ENCODE measurements at places on chromosomes 13 and 19.

DNA sequence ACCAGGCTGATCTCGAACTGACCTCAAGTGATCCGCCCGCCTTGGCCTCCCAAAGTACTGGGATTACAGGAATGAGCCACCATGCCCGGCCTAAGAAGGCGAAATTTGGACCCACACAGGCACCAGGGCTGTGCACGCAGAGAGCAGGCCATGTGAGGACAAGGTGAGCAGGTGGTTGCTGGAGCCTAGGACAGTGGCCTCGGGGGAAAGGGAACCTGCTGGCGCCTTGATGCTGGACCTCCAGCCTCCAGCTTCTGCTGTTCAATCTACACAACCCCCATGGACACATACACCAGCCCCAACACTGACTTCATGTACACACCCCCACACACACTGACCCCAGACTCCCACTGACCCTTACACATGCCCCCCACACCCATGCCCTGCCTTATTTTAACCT lies 41.8 kb upstream of the CCNE1 start:
- no peak for DNase-seq

GRCh38 chr19:42293540-42293939 lies 8.4 kb upstream of the PRR19 start:
- no peak for DNase-seq

GRCh38 chr13:112991609-112992008 lies 22.6 kb downstream of the MCF2L start:
- no peak for DNase-seq

GRCh38 chr13:46893798-46894560 lies 2.9 kb downstream of the HTR2A start:
- DNase-seq = peak; percentile 33

DNA sequence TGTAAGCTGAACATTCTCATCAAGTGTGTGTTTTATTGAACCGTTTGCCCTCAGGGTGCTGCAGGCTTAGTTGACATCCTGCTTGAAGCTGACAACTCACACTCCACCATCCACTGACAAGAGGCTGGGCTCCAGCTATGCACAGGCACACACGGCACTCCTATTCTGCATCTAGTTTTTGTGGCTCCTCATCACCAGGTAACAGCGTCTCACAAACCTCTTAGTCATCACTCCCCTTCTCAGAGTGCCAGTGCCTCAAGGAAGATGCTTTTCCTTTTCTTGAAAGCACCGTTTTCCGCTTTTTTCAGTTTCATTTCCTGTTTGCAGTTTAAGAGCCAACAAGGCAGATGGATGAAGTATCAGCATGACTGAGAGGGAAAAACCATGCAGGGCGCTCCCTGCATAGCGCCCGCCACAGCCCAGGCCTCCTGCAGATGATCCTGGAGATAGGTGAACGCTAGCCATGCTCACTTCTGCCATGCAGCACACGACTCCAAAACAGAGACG lies 491.2 kb downstream of the COG6 start:
- no peak for DNase-seq

- no peak for DNase-seq
These were observed 89.7 kb downstream of the RAB20 start for GRCh38 chr13:110471833-110472162.

- DNase-seq = no peak
These were observed 652.5 kb downstream of the SLITRK1 start for GRCh38 chr13:83229574-83230305.

GRCh38 chr19:2986951-2987524 lies 9.7 kb downstream of the TLE6 start:
- no peak for DNase-seq

DNA sequence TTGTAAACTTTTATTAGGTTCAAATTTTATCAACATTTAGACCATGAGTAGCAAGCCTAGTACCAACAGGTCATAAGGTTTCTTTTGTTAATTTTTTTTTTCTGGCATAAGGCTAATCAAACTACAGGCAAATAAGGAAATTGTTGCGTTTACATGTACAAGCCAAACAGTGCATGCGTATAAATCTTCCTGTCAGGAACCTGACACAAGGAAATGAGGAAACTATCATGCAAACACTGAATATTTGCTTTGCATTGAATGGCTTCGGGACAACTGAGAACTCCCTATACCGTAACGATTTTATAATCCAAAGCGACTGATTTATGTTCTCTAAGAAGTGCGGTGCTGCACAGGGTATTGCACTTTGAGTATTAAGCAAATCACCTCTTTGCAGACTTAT lies 133.0 kb upstream of the TRPC4 start:
- DNase-seq = no peak

GRCh38 chr13:109655206-109655600 lies 131.2 kb downstream of the IRS2 start:
- DNase-seq = no peak

DNA sequence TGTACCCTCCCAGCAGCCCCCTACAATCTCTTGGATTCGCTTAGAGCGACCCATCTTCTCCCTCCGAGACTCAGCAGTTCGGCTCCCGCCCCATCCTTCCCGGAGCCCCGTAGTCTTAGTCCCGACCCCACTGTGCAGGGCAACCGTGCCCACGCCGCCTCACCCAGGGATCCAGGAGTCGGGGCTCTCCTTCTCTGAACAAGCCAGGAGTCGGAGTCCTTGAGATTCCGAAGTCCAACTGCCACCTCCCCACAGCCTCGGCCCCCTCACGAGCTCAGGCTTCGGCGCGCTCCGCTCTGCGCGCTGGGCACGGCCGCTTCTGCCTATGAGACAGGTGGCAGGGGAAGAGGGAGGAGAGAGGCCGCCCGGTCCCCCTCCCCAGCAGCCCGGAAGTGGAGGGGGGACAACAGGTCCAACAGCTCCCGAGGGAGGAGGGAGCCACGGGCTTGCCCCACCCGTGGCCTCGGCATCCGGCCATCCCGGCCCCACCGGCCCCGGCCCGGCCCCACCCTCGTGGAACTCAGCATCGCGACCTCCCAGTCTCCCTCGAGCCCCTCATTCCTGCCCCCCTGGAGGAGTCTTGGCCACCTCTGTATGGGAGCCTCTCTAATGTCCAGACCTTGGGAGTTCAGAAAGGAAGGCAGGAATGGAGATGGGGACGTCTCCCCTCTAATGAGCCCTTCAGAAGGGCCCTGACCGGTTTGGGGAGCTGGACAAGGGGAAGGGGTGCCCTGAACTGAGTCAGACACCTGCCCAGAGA lies at the start of gene PHLDB3:
PHLDB3 (minus strand) TSS at position 321 of the 760 bp plus-strand sequence. CDS start 628 bp downstream, outside the sequence.
- DNase-seq = no peak

GRCh38 chr19:4524808-4525562 lies 6.7 kb upstream of the PLIN4 start:
- peak; percentile 47 for DNase-seq

DNA sequence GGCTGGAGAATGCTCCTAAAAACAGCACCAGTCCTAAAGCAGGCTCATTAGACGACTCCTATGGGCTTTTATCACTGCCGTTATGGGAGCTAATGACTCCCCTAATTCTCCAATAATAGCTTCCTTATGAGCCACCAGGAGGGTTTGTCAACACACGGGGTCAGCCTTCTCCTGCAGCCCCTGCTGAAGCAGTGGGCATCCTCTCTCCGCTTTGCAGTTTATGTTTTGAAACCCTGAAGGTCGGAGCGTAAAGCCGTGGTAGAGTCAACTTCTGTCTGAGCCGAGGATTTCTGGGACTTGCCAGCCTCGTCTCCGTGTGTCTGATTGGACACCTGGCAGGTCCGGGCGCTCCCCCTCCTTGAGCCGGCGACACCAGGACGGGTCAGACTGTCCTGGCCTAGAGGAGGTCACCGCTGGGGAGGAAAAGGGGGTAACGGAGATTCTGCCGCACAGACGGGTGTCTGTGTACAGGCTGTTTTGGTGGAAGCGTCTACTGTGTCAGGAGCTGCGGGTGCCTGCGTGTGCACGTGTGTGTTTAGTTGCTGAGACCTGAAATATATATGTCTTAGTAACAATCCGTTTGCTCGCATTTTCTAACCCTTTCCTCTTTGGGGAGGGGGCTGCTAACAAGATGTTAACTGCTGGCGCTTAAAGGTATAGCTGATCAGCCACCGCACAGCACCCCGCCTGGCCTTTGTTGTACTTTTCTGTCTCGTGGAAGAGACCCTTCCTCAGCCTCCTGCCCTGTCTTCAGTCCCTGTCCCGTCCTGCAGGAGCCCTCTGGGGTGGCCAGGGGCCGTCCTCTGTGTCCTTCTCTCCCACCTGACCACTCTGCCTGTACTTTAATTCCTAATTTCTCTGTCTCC lies 1.9 kb downstream of the KDM4B start:
- no peak for DNase-seq

GRCh38 chr13:50629497-50629896 lies 214.0 kb downstream of the DLEU7 start:
- DNase-seq = no peak

DNA sequence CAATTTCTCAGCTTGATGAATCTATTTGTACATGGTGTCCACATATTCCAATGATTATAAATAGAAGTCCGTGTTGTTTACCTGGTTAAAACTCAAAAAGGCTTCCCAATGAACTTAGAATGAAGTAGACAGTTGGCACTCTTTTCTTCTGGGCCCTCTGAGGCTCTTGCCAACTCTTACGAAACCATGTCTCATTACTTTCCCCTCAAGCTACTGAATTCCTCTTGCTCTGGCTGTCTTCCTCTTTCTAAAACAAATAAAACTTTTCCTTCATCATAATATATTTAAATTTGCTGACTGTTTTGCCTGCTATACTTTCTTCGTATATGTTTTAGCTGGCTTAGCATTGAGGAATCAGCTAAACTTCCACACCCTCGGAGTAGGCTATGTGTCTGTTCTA lies 139.7 kb downstream of the SLITRK6 start:
- no peak for DNase-seq

DNA sequence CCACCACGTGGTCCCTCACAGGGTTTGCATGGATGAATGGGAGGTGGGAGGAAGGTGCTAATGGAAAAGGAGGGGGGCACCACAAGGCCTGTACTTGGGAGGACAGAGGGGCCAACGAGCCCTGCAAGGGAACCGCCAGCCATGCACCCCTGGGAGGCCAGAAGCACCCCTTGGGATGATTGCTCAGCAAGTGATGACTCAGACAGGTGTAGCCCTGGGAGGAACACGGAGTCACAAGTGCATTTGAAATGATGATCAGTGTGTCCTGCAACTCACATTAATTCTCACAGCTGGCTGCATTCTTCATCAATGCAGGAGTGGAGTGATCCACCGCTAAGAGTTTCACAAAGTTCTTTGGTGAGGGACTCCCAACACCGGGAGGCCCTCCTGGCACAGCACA lies 82.8 kb upstream of the ZNF254 start:
- no peak for DNase-seq

DNA sequence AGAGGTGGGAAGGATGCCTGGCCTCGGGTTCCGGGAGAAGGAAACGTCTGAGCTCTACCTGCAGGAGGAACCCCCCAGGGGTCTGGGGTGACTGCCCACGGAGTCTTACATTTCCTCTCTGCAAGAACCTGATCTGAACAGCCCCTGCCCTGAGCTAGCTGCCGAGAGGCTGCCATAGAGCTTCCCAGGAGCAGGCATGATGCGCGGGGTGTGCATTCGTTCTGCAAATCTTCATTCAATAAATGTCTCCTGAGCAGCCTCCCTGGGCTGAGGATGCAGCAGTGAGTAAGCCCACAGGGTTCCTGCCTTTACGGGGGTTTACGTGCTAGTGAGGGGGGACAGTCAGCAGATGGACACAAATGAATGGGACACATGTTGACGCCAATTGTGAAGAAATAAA lies 1.5 kb upstream of the SHISA7 start:
- no peak for DNase-seq

DNA sequence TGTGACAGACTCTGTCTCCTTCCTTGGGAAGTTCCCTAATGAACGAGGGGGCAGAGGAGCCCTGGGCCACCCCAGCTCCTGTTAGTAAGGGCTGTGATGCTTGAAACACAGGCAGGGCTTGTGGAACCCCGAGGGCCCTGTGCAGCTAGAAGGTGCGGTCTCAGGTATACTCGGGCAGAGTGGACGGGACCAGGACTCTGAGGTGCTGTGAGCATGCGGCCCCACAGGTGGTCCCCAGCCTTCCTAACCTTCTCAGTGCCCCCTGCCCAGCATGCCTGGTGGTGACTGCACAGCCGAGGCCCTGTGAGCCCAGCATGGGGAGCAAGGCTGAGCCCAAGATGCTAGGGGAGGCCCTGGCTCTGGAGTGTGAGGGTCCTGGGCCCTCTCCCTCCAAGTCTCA lies 4.0 kb upstream of the SIGLEC8 start:
- DNase-seq = no peak

DNA sequence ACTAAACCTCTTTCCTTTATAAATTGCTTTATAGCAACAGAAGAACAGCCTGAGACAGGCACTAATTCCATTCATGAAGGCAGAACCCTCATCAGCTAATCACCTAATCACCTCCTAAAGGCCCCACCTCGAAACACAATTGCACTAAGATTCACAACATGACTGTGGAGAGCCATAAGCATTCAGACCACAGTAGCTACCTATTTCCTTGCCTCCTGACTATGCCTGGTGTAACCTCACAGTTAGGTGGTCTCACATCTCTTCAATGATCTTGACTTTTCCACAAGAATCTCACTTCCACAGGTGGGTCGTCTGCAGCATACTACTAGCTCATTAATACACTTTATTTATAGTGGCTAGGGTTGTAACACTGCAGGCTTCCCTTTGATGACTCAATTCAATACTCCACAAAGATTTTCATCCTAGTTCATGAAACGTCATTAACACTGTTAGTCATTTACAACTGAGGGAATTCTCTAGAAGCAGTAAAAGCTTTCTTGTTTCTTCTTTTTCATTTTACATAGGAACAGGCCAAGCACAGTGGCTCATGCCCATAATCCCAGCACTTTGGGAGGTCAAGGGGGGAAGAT lies 27.1 kb downstream of the STK24 start:
- no peak for DNase-seq

- no peak for DNase-seq
These were observed 2.4 kb downstream of the FOSB start for GRCh38 chr19:45469945-45470761.

DNA sequence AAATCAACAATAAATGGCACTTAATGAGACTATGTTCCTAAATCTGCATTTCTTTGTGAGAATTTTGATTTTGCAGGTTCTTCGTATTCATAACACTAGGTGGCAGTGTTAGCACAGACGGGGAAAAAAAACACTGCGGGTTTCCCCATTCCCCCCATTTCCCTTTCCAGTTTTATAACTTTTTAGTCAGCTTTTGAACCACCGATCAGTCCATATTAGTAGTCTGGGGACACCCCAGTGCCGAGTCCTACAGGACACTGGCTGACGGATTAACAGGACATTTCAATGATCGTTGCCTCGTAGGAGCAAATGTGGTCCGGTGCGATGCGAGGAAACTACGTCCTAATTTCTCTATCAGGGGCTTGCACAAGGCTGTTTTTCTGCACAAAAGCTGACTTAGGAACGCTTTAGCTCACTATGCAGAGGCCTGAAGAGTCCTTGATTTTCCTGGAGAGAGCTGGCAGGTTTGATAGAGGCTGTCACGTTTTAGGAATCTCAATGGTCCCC lies 234.3 kb downstream of the LMO7 start:
- DNase-seq = no peak

DNA sequence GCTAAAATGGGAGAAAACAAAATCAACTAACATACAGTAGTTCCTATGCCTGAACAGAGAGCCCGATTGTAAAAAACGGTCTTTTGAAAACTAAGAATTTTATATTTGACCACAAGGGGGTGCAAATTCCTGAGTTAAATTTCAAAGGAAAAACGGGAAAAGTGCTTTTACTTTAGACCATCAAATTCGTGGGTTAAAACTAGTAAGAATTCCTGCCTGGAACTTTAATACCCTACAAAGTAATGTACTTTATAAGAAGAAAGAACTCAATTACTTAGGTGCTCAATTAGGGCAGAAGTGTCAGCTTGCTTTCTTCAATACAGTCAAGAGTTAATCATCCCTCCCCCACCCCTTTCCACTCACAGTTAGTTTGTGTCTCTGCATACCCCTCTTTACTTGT lies 69.8 kb downstream of the KCNRG start:
- DNase-seq = no peak

Data from stimulated activated CD8-positive, alpha-beta memory T cell treated with anti-CD3 and anti-CD28 coated beads, Interleukin-7, amount 100 ng/mL, for 48 hours (primary cell).